ENCODE measurements at places on chromosomes 1 and 21.
A peak's percentile ranks its signal among the peaks of the same experiment; 100 is the strongest.

DNA sequence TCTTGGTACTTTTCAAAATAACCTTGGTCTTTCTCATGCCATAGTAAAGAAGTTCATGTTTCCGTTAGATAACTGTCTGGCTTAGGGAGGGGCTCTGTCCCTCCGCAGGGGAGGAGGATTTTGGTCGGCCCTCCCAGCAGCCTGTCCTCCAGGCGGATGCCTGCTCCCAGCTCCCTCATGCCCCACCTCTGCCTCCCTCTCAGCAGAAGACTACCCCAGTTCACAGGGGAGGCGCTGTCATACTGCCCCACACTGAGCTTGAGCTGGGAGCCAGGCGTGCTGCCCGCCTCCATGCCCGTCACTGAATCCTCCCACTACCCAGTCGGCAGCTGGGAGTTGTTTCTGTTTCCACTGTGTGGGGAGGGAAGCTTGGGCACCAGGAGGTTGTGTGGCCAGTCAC, 127.3 kb downstream of the CAMTA1 start:
- DNase-seq = no peak

DNA sequence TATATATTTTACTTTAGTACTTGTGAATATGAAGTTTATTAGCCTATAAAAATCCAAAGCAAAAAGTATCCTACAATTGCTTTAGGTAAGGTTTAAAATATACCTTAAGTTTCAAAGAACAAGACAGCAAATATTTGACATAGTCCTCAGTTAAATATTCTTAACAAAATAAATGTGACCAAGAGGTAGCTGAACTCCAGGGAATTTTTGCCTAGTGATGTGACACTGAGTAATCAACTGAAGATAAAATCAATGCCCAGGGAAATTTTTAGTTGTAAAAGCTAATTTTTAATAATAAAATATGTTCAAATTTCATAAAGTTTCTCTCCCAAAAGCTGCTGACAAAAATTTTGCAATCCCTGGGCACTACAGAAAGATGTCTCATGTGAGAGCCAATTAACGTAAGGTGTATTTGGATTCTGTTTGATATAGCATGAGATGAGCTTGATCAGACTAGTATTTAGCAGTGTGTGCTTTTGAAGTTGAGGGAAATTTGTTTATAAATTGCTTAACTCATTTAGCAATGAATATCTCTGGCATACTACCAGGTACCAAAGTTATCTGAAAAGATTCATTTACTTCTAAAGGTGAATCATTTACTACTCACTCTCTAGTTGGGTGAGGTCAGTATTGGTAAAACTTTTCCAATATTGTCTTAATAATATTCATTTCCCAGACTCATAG, 80.2 kb upstream of the PALMD start:
- no peak for DNase-seq

GRCh38 chr21:35314857-35315582, 265.9 kb upstream of the RUNX1 start:
- DNase-seq = no peak

DNA sequence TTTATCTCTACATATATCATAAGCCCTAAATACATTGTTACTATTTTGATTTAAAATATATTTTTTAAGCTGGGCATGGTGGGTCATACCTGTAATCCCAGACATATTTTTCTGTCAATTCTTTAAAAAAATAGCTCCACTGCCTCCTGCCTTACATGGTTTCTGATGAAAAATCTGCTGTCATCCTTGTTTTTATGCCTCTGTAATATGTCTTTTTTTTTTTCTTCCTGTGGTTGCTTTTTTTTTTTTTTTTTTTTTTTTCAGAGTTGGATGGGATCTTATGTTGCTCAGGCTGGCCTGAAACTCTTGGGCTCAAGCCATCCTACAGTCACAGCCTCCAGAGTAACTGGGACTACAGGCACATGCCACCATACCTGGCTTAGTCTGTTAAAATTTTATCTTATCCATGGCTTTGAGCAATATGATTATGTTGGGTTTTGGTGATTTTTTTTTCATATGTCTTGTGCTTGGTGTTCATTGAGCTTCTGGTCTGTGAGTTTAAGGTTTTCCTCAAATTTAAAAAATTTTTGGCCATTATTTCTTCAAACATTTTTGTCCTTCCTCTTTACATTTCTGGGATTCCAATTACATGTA, 12.4 kb upstream of the EDARADD start:
- DNase-seq = no peak

GRCh38 chr21:36976882-36977651, 10.6 kb upstream of the HLCS start:
- no peak for DNase-seq

GRCh38 chr1:210700083-210700482, 371.4 kb downstream of the HHAT start:
- DNase-seq = no peak

GRCh38 chr1:207969528-207969927, 58.6 kb upstream of the CD34 start:
- no peak for DNase-seq

GRCh38 chr1:169802888-169803287, 8.2 kb upstream of the METTL18 start:
- no peak for DNase-seq

DNA sequence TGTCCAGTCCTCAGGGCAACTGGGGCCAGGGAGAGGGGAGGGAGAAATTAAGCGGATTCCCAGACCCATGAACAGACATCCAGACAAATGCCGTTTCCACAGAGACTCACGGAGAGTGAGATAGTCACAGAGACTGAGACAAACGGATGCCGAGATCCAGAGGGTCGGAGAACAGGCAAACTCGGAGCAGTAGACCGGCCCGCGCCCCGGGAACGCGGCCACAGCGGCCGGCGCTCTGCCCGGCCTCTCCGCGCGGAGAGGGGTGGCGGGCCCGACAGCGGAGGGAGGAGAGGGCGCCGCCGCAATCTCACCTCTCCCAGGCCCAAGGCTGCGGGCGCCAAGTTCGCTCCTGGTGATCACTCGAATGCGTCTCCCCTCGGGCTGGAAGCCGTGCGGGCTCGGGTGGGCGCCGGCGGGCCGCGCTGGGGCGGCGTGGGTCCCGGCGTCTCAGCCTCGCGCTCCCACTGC, 831 bp upstream of the FOXD2 start:
- DNase-seq = no peak

DNA sequence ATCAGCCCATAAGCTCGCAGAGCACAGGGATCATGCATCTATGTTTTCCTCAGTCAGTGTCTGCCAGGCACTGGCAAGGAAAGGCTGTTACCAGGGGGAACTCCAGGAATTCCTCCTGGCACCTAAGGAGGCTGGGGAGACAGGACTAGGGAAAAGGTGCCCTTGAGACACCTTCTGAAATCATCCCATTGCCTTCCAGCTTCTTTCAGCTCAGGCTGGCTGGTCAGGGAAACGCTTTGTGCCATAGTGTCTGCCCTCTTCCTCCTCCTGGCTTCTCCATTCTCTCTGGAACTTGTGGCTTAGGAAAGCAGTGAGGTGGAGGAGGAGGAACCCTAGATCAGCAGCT, 13.8 kb downstream of the LMNA start:
- no peak for DNase-seq

- DNase-seq = no peak
Measured at GRCh38 chr1:168321945-168322344, 41.3 kb downstream of the TBX19 start.

GRCh38 chr1:115040501-115040900, 10.9 kb downstream of the TSHB start:
- DNase-seq = no peak

DNA sequence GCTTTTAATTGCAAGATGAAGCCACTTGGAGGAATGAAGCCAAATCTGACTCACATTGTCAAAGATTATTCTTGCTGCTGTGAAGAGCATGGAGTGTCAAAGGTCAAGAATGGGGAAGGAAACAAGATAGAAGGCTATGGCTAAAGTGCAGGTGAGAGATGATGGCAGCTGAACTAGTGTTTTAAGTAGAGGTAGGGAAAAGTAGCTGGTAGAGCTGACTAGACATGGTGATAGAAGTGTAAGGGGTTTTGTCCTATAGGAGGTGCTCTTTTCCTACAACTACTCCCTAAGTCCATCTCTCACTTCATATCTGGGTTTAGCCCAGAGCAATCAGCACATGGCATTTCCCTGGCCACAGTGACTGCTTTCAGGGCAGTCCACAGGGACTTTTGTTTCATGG, 11.8 kb downstream of the UBE2T start:
- DNase-seq = no peak

DNA sequence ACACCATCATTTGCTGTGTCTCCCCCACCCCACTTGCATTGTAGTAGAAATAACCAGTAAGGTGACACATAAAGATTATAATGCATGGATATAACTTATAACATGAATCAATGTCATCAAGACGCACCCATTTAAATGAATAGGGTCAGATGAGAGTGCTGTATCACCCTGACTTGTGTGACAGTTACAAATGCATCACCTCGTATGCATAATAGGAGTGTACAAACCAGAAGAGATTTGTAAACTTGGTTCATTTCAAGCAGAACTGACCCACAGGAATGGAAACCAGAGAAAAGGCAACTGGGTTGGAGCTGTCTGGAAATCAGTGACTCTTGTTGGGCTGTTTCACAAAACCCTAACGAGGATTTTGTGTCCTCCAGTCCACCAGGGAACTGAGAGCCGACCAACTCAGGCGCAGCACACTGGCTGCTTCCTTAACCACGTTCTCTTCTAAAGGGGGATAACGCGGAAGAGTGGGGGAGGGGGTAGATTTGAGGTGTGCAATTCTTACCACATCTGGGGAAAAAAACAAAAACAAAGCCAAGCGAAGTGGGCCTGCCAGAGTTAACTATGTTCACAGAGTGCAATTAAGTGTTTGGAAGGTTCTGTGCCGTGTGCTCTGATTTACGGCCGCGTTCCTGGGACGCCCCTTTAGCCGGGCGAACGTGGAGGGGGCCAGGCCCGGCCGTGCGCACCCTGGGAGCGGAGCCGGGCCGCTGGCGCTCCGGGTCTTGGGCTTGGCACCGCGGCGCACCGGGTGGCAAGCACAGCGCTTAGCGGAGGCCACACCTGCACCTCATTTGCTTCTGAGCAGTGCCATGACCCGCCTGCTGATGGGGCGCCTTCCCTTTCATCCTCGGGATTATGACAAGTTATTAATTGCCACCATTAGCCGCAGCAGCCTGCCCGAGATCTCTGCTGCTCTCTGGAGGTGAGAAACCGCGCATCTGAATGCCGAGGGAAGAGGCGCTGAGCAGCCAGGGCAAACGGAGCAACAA, 248.8 kb upstream of the FOXD3 start:
- DNase-seq = no peak

DNA sequence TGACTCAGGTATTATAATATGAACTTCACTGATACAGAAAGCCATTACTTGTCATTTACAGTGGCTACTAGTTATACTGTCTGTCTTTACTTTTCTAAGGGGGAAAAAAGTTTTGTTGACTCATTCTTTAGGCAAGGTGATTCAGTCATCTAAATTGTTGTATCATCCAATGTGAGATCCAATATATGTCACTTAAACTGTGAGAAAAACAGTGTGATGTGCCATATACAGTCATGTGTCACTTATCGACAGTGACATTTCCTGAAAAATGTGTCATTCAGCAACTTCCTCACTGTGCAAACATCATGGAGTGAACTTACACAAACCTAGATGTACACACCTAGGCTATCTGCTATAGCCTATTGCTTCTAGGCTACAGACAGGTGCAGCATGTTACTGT, 57.6 kb downstream of the KCNK2 start:
- DNase-seq = no peak

- no peak for DNase-seq
Measured at GRCh38 chr1:6880951-6881690, 95.9 kb downstream of the CAMTA1 start.

GRCh38 chr1:25808481-25809244, 8.7 kb downstream of the SELENON start:
- DNase-seq = no peak

GRCh38 chr1:2046174-2046917, 3.9 kb upstream of the PRKCZ start:
- peak; percentile 31 for DNase-seq

DNA sequence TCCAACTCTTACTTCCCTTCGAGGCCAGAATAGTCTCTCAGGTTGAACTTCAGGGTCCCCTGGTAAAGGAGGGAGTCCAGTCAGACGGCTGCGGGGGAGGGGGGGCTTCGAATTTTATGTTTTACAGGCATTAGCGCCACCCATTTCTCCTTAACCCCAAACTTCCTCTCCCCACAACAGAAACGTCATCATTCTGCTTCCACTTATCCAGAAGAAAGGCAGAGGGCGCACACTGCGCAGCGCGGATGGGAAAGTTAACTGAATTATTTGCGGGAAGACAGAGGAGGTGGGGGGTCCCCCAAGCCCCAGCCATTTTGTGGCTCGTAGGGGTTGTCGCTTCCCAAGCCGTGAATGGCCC, 529 bp upstream of the PRMT2 start:
- DNase-seq = no peak

DNA sequence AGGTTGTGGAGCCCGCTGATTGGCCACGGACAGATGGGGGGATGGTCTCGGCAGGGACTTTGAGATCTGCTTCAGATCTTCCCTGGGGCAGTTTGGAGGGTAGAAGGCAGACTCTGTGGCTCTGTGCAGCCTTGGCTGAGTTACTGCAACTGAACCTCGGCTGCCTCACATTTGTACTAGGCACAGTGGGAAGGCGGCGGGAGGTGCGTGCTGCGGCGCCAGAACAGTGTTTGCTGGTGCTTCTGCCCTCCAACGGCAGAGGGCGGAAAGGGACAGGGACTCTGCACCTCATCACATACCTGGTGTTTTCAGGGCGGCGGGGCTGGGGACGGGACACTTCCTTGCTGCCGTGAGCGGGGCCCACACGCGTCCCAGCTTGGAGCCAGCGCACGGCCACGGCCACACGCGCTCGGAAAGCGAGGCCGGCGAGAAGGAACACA, 26.2 kb downstream of the SLC66A1 start:
- no peak for DNase-seq

GRCh38 chr1:56248138-56248537, 331.2 kb downstream of the PLPP3 start:
- DNase-seq = no peak

- no peak for DNase-seq
Measured at GRCh38 chr1:233600488-233600887, 13.4 kb upstream of the KCNK1 start.

DNA sequence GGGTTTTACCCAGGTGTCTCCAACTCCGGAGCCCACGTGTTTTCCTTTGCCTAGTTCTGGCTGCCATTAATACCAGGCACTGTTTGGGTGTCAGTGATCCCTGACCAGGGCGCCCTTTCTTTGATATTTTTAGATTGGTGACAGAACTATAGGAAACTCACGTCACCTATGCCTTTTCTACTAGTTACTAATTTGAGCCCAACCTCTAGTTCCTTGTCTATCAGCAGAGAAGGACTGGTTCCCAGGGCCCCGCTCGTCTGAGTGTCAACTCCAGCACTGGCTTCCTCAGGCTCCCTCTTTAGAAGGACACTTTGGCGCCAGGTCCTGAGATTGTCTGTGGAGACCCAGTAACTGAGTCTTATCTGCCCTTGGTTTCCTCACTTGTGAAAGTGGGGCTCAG, 9.4 kb downstream of the MFN2 start:
- DNase-seq = no peak

- DNase-seq = no peak
Measured at GRCh38 chr1:51454554-51454953, 64.5 kb downstream of the EPS15 start.
